Activated T-helper 1 cell treated with Interleukin-2 at 50 U/mL for 16 hours (primary cell): ENCODE measurements at places on chromosomes 11 and 22.

DNA sequence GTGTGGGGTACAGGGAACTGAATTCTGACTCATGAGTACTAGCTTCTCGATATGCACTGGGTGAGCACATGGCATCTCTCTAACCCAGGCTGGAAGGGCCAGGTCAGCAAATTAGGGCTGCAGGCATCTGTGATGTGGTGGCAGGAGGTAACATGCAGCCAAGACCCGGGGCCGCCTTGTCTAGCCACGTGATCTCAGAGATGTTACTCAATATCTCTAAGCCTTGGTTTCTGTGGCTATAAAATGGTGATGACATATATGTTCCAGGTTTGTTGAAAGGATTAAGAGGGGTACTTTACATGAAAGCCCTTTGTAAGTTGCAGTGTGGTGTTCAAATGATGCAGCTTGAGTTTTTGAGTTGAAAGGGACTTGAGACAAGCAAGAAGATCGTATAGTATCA, 3.2 kb downstream of the ST14 start:
- DNase-seq, result no peak

DNA sequence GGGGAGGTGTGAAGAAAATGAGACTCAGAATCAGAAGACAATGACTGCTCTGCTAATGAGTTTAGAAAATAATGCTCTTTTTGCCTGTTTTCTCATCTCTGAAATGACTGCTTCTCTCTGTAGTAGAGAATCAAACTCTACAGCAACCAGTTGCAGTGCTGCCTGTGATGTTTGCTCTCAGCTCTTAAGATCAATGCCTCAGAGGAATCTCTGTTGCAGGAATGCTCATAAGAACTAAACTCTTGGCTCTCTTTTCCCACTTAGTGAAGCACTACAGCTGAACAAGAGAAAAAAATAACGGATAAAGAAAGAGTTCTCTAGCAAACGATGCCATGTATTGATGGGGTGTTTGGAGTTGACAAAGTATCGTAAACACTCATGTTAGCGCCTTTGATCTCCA, 203.5 kb upstream of the SYN3 start:
- no peak for DNase-seq

GRCh38 chr11:134236834-134237556, 12.5 kb downstream of the VPS26B start:
- no peak for DNase-seq

DNA sequence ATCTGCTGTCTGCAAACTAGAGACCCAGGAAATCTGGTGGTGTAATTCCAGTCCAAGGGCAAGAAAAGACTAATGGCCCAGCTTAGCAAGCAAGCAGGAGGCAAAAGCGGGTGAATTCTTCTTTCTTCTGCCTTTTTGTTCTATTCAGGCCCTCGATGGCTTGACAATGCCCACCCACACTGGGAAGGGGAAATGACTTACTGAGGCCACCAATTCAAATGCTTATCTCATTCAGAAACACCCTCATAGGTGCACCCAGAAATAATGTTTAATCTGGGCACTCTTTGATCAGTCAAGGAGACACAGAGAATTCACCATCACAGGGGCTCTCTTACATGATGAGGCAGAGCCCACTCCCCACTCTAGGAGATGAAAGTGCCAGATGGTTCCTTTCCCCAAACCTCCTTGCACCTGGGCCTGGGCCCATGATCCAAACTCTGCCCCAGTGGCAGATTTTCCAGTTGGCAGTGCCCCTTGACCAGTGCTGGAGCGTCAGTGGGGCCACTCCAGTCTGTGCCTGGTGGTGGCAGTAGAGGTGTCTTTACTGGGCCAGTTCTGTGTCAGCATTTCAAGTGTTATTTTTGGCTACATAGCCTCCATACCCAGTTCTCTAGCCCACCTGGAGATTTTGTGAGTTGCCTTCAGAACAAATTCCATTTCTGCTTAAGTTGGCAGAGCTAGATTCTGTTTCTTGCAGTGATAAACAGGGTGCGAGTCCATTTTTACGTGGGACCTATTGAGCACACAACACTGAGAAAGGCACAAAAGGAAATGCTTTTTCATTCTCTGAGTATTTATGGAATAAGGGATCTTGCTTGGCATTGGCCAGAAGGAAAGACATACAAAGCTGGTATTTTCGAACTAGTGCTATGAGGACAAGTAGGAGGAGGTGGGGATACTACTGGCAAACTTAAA, 7.5 kb downstream of the ELMOD1 start:
- no peak for DNase-seq

DNA sequence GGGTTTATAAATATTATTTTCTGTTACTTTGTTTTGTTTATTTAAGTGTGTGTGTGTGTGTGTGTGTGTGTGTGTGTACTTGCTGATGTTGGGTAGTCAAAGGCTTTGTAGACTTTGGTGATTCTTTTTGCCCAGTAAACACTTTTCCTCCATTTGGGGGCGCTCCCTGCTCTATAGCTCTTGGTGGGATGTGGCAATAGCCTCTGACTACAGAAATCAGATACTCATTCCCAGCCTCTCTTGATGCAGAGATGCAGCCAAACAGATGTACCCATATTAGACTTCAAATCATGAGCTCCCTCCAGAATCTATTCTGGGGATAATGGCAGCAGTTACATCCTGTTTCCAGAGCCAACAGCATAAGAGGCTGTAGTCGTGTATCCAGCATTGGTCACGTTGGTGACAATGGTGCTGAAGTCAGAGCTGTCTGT, 33.4 kb upstream of the APOL5 start:
- no peak for DNase-seq

- DNase-seq, result no peak
Measured at GRCh38 chr22:35312198-35313059, 12.7 kb downstream of the TOM1 start.

GRCh38 chr22:46742576-46743221, 4.6 kb upstream of the CERK start:
- no peak for DNase-seq

DNA sequence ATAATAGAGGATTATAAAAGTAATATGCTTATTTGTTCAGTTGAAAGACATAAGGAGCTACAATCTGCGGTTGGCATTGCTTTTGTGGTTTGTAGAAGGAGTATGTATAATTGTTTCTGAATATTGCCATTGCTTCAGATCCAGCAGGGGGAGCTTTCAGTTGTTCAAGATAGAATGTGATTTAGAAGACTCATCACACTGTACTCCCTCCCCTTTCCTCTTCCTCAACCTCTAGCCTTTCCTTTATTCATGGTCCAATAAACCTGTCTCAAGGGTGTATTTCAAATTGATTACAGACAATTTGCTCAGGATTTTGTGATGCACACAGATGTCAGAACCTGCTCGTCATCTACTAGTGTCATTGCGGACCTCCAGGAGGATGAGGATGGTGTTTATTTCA, 9.8 kb downstream of the PRMT3 start:
- no peak for DNase-seq

- DNase-seq, result no peak
Measured at GRCh38 chr11:99739464-99740089, 718.8 kb downstream of the CNTN5 start.

GRCh38 chr11:82883853-82884252, 16.4 kb downstream of the PRCP start:
- no peak for DNase-seq

- no peak for DNase-seq
Measured at GRCh38 chr11:109196016-109196415, 226.0 kb upstream of the C11orf87 start.
